ENCODE measurements at places on chromosomes 13 and 19. TPM values are rescaled to one million over a fixed set of nuclear protein-coding genes. Genes with fewer than 3 reads are reported as not detected.

Gene ELF1
- total RNA-seq = 84.6 TPM

Gene MBD3L3
- total RNA-seq = not detected

Gene ACP7
- total RNA-seq = not detected

Gene SLC27A5
- 6.2 TPM for total RNA-seq

Gene STARD13
- 43.6 TPM for total RNA-seq

Gene MEDAG
- 16.5 TPM for total RNA-seq

Gene ADGRE2
- 4.7 TPM for total RNA-seq

Gene VSTM2B
- not detected for total RNA-seq

Gene KIR2DL1
- total RNA-seq = 0.20 TPM

Gene ZNF763
- 5.7 TPM for total RNA-seq

Gene INAFM1
- total RNA-seq = 22.2 TPM

Gene TGFBR3L
- 0.29 TPM for total RNA-seq

Gene MCOLN1
- total RNA-seq = 47.7 TPM

Gene SLC10A2
- not detected for total RNA-seq

Gene ZNF302
- 24.9 TPM for total RNA-seq

Gene KDELR1
- total RNA-seq = 171 TPM

Gene IGLON5
- not detected for total RNA-seq

Gene MAB21L1
- total RNA-seq = 0.12 TPM

Gene ZNF43
- total RNA-seq = 20.3 TPM

Gene NLRP11
- total RNA-seq = not detected

Gene CDC37
- 120 TPM for total RNA-seq

Gene B3GNT3
- total RNA-seq = 2.1 TPM

Gene PTPRH
- total RNA-seq = 0.63 TPM

Gene ZNF443
- total RNA-seq = 4.3 TPM

Gene ZNF536
- 0.50 TPM for total RNA-seq

Gene HOOK2
- total RNA-seq = 57.9 TPM

Gene CDKN2D
- total RNA-seq = 7.2 TPM

Gene GRIN2D
- 1.3 TPM for total RNA-seq

Gene CYP2F1
- total RNA-seq = 1.0 TPM

Gene ZNF221
- total RNA-seq = 4.3 TPM

Gene CEACAM7
- 0.44 TPM for total RNA-seq

Gene IFNL2
- not detected for total RNA-seq

Gene LGALS4
- total RNA-seq = 1.5 TPM

Gene RNF113B
- not detected for total RNA-seq

Gene NLRP9
- not detected for total RNA-seq

Gene CLIP3
- total RNA-seq = 16.6 TPM

Data from left lung (tissue), 14 donors.